ENCODE measurements at places on chromosomes 4 and X.

- no peak for DNase-seq
Measured at GRCh38 chrX:151132531-151132930, 43.9 kb upstream of the GPR50 start.

- DNase-seq: no peak
Measured at GRCh38 chr4:145168581-145169187, 11.7 kb downstream of the OTUD4 start.

GRCh38 chr4:86508436-86508835 is 85.7 kb upstream of the PTPN13 start:
- no peak for DNase-seq

- no peak for DNase-seq
Measured at GRCh38 chr4:1209821-1210220, 37.4 kb upstream of the SPON2 start.

GRCh38 chr4:5527211-5527610 is 181.1 kb downstream of the EVC2 start:
- no peak for DNase-seq

GRCh38 chr4:48203819-48204218 is 65.8 kb downstream of the TEC start:
- peak; percentile 98 for DNase-seq

DNA sequence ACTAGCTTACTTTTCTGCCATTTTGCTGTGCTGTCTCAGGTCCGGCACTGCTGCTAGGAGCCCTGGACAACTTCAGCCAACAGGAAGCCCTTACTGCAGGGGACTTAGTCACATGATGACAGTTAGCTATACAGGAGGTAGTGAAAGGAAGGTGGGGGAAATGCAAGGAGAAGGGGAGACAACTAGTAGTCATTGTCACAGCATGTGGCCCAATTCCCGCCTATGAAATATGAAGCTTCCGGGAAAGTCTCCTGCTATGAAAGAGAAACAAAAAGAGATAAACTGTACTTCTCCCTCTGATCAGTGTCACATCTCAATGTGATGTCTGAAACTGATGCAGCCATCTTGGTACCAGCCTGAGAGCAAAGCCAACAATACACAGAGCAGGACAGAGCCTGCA is 71.6 kb downstream of the AMELX start:
- no peak for DNase-seq

- no peak for DNase-seq
Measured at GRCh38 chrX:103726477-103726876, 15.8 kb downstream of the TMEM31 start.

- peak; percentile 51 for DNase-seq
Measured at GRCh38 chr4:44927399-44928380, 201.3 kb upstream of the GNPDA2 start.

DNA sequence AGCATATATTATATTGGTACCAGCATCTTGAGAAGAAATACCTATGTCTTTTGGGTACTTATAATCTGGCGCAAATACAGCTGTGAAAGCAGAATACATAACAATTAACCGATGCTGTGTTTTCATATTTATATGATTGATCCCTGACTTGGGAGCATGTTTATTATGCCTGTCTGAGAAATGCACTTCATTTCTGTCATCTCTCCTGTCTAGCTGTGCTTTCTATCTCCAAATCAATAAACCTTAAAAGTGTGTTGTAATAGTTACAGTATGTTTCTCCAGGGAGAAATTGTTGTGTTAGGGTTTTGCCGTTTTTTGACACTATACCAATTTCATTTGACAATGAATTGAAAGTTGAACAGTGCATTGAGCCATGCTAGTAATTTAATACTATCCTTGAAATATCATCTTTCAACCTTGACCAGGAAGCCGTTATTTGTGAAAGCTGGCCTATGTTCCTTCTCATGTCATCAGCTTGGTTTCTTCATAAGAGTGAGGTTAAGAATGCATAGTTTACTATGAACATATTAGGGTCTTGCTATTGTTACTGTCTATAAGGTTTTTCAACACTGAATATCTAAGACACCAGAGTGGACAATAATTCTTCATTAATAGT is 206.2 kb upstream of the PCDH18 start:
- DNase-seq: no peak

DNA sequence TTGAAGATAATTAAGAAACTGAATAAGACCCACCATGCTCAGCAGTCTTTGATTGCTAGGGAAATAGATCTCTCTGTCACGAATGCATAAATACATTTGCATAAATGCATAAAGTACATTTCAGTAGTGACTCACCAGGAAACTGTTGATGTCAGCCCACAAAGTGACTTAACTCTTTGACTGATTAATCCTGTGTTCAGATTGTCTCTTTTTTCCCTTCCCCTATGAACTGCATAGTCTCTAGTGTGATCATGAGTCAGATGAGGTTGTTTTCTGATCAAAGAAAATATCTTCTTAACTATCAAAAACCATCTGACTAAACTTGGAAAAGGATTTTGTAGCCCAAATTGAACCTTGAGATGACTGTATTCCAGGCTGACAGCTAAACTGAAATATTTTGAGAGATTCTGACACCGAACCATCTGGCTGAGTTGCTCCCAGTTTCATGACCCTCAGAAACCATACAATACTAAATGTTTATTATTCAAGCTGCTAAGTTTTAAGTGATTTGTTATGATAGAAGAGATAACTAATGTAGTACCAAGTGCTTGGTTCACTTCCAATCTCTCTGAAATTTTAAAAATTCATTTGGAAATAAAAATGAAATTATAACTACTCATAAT is 1381.5 kb upstream of the AGA start:
- no peak for DNase-seq

All from hematopoietic multipotent progenitor cell treated with erythropoietin and hydrocortisone succinate and interleukin-3 and kit ligand, for 8 days (in vitro differentiated cells).